Kidney capillary endothelial cell (primary cell): ENCODE measurements at places on chromosomes 2 and 18.

DNA sequence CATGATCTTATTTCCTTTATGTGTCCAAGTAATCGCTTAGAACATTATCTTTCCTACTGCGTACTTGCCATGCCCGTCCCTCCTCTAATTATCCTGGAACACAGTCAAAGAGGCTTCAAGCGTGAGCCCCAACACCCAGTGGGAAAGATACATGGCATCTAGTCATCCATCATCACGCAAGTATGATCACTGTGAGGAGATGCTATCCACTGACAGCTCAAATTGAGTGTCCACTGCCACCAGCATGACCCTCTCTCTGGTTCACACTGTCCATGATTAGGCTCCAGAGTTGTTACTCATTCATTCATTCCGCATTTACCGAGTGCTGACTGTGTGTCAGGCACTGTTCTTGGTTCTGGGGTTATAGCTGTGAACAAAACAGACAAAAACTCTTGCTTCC lies 124.6 kb downstream of the COPS8 start:
- no peak for DNase-seq

- no peak for DNase-seq
Measured at GRCh38 chr2:10691521-10691920, 1.7 kb upstream of the NOL10 start.

DNA sequence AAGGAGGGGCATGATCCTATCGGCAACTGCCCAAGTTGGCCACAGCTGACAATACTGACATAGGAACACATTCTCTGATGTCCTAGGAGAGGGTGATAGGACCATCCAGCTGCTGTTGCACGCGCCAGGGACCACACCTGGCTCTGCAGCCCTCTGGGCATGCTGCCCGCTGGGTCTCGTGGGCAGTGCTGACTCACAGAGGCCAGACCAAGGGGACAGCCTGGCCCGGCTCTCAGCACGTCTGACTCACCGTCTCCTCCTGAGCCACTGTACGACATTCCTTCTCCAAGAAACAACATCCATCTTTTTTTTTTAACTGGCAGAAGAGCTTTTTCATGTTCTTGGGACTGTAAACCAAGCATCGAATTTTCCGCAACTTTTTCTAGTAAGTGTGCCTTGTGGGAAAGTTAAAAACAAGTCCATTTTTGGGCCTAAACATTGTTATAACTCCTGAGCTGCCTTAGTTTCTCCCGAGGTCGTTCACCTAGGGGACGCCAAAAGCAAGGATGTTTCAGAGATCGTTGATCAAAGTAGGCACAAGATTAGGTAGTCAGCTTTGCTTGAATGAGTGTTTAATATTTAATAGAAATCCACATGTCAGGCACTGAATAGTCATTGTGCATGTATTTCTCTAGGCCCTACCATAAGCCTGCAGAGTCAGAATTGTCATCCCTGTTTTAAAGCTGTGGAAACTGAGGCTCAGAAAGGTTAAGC lies 100.3 kb downstream of the TTC32 start:
- peak; percentile 65 for DNase-seq

DNA sequence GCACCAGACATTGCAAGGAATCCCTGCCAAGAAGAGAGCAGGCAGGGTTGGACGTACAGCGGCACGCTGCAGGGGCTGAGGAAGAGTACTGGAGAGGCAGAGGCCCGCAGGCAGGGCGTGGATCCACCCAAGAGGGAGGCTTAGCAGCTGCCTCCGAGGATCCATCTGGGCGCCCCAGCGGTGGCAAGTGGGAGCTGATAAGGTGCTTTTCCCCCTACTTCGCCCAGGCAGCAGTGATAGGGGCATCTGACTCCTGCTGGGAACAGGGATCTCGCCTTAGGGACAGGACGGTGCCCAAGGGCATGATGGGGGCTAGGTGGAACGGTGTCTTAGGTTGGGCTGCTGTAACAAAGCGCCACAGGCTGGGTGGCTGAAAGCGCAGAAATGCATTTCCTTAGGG lies 67.4 kb upstream of the HS6ST1 start:
- DNase-seq, result no peak

GRCh38 chr2:11160731-11161455 lies 5.6 kb downstream of the SLC66A3 start:
- DNase-seq, result no peak

- peak; percentile 67 for DNase-seq
Measured at GRCh38 chr2:26033270-26033817, 540 bp upstream of the RAB10 start.

DNA sequence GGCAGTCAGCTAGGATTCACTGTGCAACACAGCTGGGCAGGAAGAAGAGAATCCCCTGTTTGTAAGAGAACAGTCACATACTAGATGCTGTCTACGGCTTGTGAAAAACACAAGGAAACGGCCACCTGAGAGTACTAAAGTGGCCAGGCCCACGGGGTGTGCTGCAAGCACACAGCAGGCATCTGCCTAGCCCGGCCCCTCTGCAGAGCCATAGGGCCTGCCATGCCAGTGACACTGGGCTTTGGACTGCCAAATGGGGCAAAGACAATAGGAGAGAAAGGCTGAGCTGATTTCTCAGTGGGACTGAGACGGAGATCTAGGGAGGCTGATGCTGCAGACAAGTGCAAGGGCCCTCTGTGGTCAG lies 10.3 kb downstream of the TUBB6 start:
- DNase-seq, result no peak

GRCh38 chr2:223093436-223094241 lies 41.6 kb downstream of the KCNE4 start:
- no peak for DNase-seq

- no peak for DNase-seq
Measured at GRCh38 chr2:47072018-47072691, 83.0 kb downstream of the STPG4 start.

GRCh38 chr18:13616525-13617035 lies 109.8 kb downstream of the FAM210A start:
- DNase-seq, result no peak

DNA sequence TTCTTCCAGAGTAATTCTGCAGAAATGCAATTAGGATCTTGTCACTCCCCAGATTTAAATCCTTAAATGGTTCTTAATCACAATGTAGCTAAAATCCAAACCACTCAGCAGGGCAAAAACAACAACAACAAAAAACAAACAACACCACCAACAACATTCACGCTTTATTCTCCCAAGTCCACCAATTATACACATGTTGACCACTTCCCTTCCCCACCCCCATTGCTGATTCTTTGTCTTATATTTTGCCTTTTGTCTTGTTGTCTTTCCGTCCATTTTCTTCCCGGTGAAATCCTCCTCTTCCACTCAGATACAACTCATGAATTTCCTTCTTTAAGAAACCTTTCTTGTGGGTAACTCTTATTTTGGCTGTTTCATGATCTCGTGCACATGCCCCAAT lies 902.8 kb downstream of the EPHA4 start:
- no peak for DNase-seq

- DNase-seq, result no peak
Measured at GRCh38 chr18:63147973-63148372, 171.6 kb downstream of the BCL2 start.

DNA sequence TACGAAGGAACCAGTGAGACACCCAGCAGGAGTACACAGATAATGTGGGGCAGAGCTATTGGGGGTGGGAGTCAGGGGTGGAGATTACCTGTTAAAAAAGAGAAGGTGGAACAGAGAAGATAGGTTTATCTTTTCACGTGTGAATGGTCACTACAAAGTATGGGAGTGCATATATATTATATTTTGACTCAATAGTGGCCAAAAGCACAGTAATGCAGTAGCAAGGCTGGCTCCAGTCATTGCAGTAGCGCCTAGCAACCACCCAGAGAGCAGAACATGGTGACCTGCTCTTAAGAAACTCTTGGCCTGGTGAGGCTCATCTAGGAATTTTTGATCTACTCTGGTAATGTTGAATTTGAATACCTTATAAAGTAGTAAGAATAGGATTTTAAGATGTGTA lies 1.0 kb downstream of the IMPACT start:
- peak; percentile 15 for DNase-seq

GRCh38 chr2:88832311-88832991 lies 141.0 kb downstream of the RPIA start:
- DNase-seq, result no peak

DNA sequence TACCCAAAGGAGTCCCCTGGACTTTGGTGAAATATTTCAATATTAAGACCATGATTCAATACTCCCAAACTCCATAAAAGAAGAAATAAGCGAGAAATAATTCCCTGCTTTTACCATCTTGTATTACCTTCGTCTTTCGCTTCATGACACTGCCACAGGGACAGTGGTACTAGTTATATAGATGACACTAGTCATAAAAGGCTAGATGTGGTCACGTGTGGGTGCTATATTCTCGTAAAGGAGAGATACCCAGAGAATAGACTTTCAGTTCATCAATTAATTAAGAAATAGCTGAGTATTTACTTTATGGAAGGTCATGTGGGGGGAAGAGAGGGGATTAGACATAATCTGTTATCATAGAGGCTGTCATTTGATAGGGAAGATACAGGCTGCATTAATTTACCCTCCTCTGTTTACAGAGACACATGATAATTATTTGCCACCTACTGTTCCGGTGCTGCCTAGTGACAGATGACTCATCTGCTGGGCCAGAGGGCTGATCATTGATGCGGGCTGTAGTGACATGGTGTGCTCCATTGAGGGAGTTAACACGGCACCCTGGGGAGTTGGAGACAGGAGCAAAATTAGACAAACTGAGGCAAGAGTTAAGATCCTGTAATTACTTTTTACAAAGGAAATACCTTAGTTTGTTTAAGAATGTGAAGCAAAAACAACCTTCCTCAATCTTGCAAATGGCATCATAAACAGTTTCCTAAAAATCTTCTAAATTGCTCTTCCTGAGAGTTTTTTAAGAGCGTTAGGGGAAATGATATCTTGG lies 78.2 kb upstream of the ITGB6 start:
- no peak for DNase-seq

DNA sequence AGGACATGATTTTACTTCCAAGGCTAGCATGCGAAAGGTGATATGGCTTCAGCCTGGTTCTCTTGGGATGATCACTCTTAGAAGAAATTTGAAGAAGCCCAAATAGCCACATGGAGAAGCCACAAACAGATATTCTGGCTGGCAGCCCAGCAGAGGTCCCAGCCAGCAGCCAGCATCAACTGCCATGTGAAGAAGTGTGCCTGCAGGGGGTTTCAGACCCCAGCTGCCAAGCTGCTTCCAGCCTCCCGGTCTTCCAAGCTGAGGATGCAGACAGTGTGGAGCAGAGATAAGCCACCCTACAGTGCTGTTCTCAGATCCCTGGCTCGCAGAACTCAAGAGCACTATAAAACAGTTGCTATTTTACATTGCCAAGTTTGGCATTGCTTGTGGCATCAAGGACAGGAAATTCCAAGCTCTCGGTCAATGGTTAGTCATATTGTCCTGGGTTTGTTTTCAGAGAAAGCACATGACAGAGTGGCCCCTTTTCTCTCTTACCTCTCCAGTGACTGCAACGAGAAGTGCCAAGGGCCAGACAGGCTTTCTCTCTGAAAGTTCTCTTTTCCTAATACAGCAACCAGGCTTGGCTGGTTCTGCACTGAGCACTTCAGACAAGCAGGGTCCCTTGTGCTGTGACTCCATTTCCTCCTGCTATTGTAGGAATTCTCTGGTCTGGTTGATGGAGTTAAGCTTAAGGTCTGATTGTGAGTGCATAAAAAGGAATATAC lies 223.7 kb downstream of the ANKRD30B start:
- peak; percentile 3 for DNase-seq

DNA sequence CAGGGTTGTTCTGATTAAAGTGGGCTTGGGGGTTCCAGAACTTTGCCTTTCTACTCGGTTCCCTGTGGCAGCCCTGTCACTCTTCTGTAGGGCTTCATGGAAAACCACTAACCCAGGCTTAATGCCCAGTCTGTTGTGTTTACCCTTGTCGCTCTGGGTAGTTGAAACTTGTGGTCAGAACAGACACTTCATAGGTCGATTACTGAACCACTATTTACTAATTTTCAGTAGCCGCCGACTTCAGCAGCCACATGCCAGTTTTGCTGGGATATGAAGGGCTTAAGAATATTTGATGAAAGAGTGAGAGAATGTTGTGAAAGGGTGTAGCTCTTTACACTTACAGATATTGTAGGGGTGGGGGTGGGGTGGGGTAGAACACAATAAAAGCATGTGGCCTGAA lies 362.3 kb downstream of the RND3 start:
- DNase-seq, result no peak

DNA sequence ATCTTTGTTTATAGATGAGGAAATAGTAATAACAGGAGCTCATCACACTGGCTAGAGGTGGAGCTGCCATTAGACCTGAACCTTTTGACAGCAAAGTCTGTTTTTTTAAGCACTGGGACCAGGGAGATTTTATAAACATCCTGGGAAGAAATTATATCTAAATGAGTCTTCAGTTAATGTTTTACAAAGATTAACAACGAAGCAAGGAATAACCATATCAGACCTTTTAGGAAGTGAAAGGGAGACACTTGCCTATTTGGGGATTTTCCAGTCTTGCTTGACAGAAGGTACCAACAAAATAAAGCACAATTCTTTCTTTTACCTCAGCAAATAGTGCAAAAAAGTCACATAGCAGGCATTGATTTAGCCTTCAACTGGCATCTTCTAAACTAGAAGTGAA lies 777.0 kb downstream of the CPS1 start:
- DNase-seq, result no peak

GRCh38 chr18:68438983-68439382 lies 275.9 kb downstream of the TMX3 start:
- no peak for DNase-seq

GRCh38 chr2:61928826-61929461 lies 23.5 kb downstream of the COMMD1 start:
- DNase-seq, result no peak

DNA sequence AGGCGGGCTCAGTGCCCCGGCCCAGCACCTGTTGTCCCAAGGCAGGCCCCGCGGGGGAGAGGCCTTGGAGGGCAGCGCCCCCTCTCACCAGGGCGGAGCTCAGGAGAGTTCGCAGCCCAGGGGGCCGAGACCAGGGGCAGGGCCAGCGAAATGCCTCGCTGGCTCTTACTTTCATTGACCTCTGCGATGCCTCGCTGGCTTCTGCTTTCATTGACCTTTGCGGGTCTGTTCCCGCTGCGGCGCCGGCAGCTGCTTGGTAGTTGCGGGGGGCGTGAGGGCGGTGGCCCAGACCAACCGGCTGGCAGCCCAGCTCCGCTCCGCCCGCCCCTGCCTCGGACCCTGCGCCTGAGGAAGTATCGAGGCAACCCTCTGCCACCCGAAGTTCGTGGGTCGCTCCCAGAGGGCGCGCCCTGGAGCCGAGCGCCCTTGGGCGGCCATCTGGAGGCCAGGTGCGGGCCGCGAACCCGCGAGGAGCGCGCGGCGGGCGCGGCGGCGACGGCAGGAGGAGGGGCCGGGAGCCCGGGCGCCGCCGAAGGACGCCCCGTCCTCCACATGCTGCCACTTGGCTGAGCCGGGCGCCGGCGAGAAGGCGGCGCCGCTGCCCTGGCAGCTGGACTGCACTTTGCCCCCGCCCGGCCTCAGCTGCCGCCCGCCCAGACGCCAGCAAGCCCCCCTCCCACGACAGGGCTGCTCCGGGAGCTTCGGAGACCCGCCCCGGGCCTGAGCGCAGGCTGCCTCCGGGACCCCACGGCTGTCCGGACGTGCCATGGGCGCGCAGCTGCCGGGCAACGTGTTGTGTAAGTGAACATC lies 118.0 kb upstream of the MSTN start:
- peak; percentile 27 for DNase-seq

GRCh38 chr2:181578829-181579228 lies 78.1 kb downstream of the CERKL start:
- no peak for DNase-seq

GRCh38 chr2:109256921-109257320 lies 127.9 kb downstream of the SH3RF3 start:
- DNase-seq, result no peak

- DNase-seq, result no peak
Measured at GRCh38 chr2:206408323-206409320, 34.7 kb upstream of the ADAM23 start.

GRCh38 chr2:230658877-230659652 lies 53.6 kb upstream of the CAB39 start:
- no peak for DNase-seq
